ENCODE measurements at places on chromosomes 6 and 20.

DNA sequence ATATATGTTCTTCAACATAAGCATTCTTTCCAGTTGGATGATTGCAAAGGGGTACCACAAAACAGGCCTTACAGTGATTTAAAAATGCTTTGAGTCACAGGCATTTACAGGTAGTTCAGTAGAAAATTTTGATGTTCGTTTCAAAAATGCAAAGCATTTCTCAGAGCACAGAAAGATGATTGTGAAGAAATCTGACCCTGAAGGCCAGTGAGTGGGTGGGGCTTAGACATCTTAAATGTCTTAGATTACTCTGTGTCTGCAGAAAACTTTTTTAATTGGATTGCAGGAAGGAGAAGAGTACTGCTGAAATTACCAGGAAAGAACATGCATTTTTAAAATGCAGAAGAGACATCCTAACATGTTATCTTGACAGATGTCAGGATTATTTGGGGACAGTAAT lies 268.3 kb downstream of the CDKAL1 start:
- no peak for DNase-seq

- no peak for DNase-seq
Measured at GRCh38 chr6:139370999-139371345, 3.5 kb downstream of the CITED2 start.

DNA sequence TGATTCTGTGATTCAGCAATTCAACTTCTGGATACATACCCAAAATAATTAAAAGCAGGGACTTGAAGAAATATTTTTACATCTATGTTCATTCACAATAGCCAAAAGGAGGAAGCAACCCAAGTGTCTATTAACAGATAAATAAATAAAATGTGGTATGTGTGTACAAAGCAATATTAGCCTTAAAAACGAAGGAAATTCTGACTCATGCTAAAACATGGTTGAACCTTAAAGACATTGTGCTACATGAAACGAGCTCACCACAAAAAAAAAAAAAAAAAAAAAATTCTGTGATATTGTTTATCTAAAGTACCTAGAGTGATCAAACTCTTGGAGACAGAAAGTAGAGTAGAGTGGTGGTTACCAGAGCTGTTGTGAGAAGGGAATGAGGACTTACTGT lies 54.8 kb upstream of the TFAP2D start:
- DNase-seq: no peak

GRCh38 chr6:12422848-12423247 lies 132.7 kb downstream of the EDN1 start:
- no peak for DNase-seq

DNA sequence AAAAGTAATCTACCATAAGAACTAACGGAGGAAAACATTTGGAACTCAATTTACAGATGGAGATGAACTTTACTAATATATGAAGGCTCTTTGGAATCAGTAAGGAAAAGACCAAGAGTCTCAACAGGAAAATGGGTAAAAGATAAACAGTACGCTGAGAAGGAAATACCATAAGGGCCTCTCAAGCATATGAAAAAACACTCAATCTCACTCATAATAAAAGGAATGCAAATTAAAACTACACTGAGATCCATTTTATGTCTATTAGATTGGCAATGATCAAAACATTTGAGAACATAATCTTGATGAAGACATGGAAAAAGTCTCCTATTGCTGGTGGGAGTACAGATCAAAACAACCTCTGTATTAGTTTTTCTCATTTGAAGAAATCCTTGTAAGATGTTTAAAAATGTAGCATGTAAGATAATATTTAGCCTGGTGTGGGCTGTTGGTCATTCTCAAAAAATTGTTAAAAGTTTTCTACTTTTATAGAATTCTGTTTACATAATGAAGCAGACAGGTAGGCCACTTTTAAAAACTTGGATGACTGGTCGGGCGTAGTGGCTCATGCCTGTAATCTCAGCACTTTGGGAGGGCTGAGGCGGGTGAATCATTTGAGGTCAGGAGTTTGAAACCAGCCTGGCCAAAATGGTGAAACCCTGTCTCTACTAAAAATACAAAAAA lies 14.5 kb downstream of the REV3L start:
- DNase-seq: no peak

DNA sequence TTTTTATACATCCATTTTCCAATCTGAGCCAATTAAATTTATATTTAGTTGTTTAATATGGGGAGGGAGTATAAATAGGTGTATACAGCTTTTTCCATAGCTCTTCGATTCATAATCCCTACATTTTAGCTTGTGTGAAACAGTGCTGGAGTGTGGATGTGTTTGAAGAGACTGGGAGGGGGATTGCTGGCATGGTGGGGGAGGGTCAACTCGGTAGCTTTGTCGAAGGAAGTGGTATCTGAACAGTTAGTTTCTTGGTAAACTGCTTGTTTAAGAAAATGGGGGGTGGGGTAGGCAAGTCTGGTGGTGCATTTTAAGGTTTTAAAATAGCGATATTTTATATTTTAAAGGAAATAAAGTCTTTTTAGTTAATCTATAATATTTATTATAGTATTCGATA lies 1.4 kb upstream of the LIN28B start:
- DNase-seq: no peak

- DNase-seq: no peak
Measured at GRCh38 chr6:134122775-134123174, 70.4 kb upstream of the SLC2A12 start.

DNA sequence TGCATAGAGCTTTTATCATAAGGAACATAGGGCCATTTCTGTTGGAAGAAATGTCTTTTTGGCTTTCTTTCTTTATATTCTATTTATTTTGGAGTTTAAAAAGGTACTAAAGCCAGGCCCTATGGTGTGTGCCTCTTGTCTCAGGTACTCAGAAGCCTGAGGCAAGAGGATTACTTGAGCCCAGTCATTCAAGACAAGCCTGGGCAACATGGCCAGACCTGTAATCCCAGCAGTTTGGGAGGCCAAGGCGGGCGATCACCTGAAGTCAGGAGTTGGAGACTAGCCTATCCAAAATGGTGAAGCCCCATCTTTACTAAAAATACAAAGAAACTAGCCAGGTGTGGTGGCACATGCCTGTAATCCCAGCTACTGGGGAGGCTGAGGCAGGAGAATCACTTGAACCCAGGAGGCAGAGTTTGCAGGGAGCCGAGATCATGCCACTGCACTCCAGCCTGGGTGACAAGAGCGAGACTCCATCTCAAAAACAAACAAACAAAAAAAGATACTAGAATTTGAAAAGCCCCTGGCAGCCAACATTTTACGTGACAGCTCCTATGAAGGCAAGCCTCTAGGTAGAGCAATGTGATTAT lies 80.0 kb downstream of the CBFA2T2 start:
- DNase-seq: no peak

GRCh38 chr6:62891065-62891647 lies 320.1 kb upstream of the FKBP1C start:
- DNase-seq: no peak

- no peak for DNase-seq
Measured at GRCh38 chr6:44133003-44133931, 5.9 kb downstream of the TMEM63B start.

GRCh38 chr6:100342830-100343229 lies 121.9 kb downstream of the SIM1 start:
- no peak for DNase-seq

DNA sequence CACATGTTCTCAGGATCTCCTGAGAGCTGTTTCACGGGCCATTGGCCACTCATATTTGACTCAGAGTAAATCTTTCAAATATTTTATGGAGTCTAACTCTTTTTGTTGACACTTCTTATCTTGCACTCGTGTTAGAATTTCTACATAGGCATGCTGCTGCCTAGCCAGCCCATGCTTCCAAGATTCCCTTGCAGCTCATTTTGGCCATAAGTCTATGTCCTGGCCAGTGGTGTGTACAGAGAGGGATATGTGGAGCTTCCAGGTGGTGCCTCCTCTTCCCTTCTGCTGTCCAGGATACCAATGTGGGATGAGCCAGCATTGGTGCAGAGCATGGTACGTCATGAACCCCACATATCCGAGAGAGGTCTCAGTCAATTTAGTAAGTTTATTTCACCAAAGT lies 522.6 kb downstream of the QKI start:
- no peak for DNase-seq

GRCh38 chr6:5869676-5870075 lies 137.0 kb downstream of the NRN1 start:
- DNase-seq: no peak

DNA sequence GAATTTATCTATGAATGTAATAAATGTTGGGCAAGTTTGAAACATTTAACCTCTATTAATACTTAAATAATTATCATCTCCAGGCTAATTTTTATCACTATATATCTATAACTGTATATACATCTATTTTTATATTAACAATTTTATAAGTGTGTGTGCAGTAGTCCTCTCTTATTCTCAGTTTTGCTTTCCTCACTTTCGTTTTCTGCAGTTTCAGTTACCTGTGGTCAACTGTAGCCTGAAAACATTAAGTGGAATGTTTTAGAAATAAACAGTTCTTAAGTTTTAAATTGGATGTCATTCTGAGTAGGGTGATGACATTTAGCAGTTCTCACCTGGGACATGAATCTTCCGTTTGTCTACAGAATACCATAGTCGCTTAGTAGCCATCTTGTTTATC lies 379.4 kb upstream of the MAN1A1 start:
- DNase-seq: no peak

- peak; percentile 67 for DNase-seq
Measured at GRCh38 chr6:167678102-167679101, 148.3 kb upstream of the AFDN start.

GRCh38 chr6:55601120-55601519 lies 22.1 kb upstream of the HMGCLL1 start:
- no peak for DNase-seq

DNA sequence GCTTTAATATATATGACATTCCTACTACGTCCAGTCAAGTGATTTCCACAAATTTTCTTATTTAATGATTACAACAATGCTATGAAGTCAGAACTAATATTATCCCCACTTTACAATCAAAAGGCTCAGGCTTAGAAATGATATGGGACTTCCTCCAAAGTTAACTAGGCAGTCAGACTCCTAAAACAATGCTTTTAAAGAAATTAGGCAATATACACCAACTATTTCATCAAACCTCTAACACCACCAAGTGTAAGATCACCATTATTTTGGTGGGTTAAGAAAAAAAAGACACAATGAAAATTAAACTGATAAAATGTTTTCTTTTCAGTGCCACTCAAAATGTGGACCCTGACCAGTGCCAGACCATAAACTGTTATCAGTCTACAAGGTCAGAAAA lies 256.1 kb upstream of the RUNX2 start:
- DNase-seq: no peak

GRCh38 chr20:41437836-41438235 lies 71.2 kb upstream of the EMILIN3 start:
- DNase-seq: no peak

DNA sequence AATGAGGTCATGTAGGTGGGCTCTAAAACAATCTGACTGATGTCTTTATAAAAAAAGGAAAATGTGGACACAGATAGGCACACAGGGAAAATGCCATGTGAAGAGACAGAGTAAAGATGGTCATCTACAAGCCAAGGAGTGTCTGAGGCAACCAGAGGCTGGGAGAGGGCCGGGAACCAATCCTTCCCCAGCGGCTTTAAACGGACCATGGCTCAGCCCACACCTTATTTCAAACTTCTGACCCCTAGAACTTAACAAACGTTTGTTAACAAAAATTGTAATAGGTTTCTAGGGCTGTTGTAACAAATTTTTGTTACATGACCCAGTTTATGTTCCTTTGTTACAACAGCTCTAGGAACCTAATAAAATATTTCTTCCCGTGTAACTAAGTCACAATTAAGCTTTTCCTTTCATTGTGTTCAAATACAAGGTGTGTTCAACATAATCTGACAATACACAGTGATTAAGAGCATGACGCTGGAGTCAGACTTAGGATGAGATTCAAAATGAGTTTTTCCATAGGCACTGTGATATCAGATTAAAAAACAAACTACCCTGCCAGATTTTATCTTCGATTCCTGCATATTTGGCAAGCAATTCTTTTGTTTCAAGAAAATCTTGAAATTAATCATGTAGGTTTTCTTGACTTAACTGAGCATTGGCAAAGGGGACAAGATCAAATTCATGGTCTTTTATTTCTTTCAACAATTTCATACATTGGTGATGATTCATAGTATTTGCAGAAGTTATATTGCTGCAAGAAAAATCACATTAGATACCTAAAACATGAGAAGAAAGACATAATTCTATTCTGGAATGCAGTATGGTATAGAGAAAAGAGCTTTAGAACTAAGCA lies 169.5 kb upstream of the RIPOR2 start:
- DNase-seq: no peak

DNA sequence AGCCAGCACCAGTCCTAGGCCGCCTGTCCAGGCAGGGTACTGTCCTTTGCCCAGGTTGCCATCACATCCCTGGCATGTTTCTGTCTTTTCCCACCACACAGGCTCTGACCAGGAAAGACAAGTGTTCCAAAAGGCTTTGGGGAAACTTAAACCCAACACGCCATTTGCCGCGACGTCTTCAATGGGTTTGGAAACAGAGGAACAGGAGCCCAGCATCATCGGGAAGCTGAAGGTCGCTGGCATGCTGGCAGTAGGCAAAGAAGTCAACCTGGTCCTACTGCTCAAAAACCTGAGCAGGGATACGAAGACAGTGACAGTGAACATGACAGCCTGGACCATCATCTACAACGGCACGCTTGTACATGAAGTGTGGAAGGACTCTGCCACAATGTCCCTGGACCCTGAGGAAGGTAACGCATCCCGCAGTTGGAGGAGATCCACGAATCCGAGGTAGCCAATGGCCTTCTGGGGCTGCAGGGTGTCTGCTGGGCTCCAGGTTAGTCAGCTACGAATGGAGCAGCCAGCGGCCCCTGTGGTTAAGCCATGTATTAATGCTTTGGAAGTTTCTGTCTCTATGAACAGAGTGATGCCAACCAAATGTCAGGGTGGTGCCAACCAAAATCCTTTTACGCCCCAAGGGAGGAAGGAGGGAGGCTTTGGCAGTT lies 36.2 kb downstream of the TGM3 start:
- DNase-seq: no peak

GRCh38 chr20:44559302-44559701 lies 23.1 kb upstream of the PKIG start:
- DNase-seq: no peak

DNA sequence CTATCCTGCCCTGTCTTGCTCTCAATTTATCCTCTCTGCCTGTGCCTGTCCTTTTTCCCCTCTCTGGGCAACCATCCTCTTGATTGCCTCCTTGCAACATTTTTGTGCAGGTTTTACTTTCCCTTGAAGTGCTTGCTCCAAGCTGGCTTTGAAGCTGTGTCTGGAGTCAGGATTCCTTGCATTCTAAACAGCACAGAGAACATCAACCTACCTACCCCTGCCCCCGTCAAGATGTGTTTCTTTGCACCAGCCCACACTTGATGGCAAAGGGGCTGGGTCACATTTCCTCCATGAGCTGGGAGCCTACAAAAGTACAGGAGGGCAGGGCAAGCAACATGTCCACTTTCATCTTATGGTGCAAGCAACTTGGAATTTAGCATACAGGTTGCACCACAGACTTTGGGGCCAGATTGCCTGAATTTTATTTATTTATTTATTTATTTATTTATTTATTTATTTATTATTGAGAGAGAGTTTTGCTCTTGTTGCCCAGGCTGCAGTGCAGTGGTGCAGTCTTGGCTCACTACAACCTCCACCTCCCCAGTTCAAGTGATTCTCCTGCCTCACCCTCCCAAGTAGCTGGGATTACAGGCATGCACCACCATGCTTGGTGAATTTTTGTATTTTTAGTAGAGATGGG lies 206.3 kb downstream of the COL19A1 start:
- DNase-seq: no peak
